Gastrocnemius medialis (tissue), 4 donors: ENCODE measurements at places on chromosomes 12 and 14.

DNA sequence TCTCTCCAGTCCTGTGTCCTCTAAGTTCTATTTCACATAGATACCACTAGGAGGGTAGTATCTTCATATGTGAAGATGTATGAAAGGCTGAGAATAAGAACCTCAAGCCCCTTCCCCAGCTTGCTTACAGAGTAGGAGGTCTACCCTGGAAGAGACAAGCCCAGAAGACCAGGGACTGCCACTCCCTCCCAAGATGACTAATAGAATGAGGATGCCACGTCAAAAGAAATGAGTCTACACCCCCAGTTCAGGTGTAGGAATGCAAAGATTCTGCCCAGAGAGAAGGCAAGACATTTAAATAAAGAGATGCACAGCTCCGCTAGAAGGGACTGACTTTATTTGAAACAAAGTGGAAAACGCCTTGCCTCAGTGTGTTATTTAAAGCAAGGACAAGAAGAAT is 1006.0 kb upstream of the USP15 start:
- DNase-seq, result no peak

GRCh38 chr12:30614031-30614430 is 81.6 kb downstream of the IPO8 start:
- DNase-seq, result no peak

GRCh38 chr14:58540749-58541632 is 96.8 kb upstream of the DACT1 start:
- DNase-seq, result no peak

- no peak for DNase-seq
These were observed 10.1 kb upstream of the RPL10L start for GRCh38 chr14:46661728-46662127.

GRCh38 chr14:90491911-90492531 is 95.2 kb downstream of the CALM1 start:
- DNase-seq, result no peak

DNA sequence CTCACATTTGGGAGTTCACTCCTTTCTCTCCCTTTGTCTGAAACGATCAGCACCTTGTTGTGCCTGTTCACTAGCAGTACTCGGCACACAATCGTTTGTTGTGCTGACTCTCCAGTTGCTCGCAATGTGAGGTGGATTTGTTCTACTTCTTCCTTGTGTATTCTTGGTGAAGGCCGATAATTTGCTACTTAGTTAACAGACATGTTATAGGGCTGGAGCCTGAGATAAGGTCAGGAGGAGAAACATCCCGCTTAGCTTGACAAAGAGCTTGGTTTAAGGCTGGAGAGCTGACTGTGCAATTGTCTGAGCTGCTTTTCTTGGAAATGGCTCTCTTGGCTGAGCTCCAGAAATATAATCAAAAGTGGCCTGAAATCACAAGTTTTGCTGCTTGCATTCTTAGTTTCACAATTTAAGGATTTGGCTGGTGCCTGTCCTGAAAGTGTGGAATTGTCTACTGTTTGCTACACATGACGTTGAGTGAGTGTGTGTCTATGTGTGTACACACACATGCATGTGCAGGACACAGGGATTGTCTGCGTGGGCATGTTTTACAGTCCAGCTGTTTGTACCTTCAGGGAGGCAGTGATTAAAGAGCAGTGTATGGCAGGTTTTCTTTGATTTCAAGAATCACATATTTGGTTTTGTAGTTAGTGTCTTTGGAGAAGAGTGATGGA is 77.7 kb downstream of the ARF6 start:
- no peak for DNase-seq

- DNase-seq, result no peak
These were observed 196.1 kb upstream of the CDKN3 start for GRCh38 chr14:54200726-54201125.

DNA sequence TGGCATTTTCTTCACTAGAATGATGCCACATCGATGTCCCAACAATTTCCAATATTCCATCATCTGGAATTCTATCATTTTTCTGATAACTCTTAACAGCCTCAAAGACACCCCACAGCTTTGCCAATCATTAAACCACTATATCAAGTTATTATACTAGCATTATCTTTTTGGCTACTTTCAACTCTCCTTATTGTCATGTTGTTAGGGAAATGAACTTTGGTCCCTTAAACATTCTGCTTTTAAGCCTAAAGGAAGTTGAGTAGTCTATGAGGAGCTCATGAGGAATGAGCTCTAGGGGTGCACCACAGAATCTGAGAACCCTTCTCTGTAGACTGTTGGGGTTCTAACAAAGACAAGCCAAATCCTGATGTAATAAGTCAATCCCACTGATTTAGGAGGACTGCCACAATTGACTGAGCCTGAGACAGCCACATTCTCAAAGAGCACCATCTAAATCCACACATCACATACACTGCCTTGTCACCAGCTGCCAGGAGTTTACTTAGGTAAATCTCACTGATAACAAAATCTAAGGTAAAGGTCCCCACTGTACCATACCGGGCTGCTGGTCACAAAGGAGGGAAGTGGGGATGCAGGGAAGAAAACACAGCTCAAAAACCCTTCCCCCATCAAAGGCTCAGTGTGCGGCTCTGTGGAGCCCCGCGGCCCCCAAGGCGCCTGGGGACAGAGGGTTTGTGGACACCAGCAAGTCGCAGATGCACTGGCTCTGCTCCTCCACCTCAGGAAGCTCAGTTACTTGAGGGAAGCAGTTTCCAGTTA is 58.2 kb downstream of the SETD3 start:
- DNase-seq, result no peak

GRCh38 chr12:85626001-85626783 is 210.0 kb downstream of the RASSF9 start:
- no peak for DNase-seq

- DNase-seq, result no peak
These were observed 16.3 kb downstream of the SERPINA1 start for GRCh38 chr14:94372021-94372605.

GRCh38 chr12:68474467-68475204 is 136.1 kb upstream of the RAP1B start:
- DNase-seq, result no peak
